ENCODE measurements at places on chromosomes 12 and 14. TPM values are rescaled to one million over a fixed set of nuclear protein-coding genes. Genes with fewer than 3 reads are reported as not detected.

The PTPRQ gene
- total RNA-seq: 0.01 TPM

The TAPBPL gene
- total RNA-seq: 3.5 TPM

The CRACR2A gene
- total RNA-seq: 1.4 TPM

The KRAS gene
- 14.3 TPM for total RNA-seq

The PIWIL1 gene
- not detected for total RNA-seq

The CAPZA3 gene
- not detected for total RNA-seq

The PLXNC1 gene
- total RNA-seq: 0.06 TPM

The KRT71 gene
- not detected for total RNA-seq

The SYNDIG1L gene
- total RNA-seq: not detected

The KIAA0586 gene
- 7.0 TPM for total RNA-seq

The RESF1 gene
- total RNA-seq: 16.7 TPM

The PPFIA2 gene
- not detected for total RNA-seq

The DENND5B gene
- total RNA-seq: 12.7 TPM

The MAP4K5 gene
- total RNA-seq: 35.1 TPM

The INSM2 gene
- not detected for total RNA-seq

The STXBP6 gene
- total RNA-seq: 2.0 TPM

The GPR65 gene
- not detected for total RNA-seq

The FLRT2 gene
- 3.2 TPM for total RNA-seq

The ISM2 gene
- total RNA-seq: 0.51 TPM

The DPPA3 gene
- total RNA-seq: not detected

The GALNT6 gene
- 3.3 TPM for total RNA-seq

The PCED1B gene
- total RNA-seq: 22.6 TPM

The CLEC9A gene
- total RNA-seq: not detected

The ASCL1 gene
- total RNA-seq: not detected

The OTOGL gene
- not detected for total RNA-seq

The TM7SF3 gene
- 77.7 TPM for total RNA-seq

The C12orf54 gene
- total RNA-seq: not detected

The MSI1 gene
- 1.6 TPM for total RNA-seq

The RASAL1 gene
- 0.56 TPM for total RNA-seq

The RHOJ gene
- total RNA-seq: not detected

The CPNE6 gene
- not detected for total RNA-seq

The LBHD2 gene
- total RNA-seq: 0.27 TPM

The CCDC60 gene
- total RNA-seq: not detected

The TPPP2 gene
- not detected for total RNA-seq

The KLRD1 gene
- total RNA-seq: not detected

The ANKS1B gene
- 0.35 TPM for total RNA-seq

The SLC24A4 gene
- 0.07 TPM for total RNA-seq

The FKBP11 gene
- total RNA-seq: 54.7 TPM

The EMP1 gene
- 183 TPM for total RNA-seq

The CISTR gene
- not detected for total RNA-seq

The AP1G2 gene
- total RNA-seq: 50.6 TPM

The PTPN21 gene
- 9.0 TPM for total RNA-seq

The IGF1 gene
- not detected for total RNA-seq

The COA8 gene
- 57.7 TPM for total RNA-seq
